Mammary epithelial cell (primary cell): ENCODE measurements at places on chromosomes 5 and 9.
A peak's percentile ranks its signal among the peaks of the same experiment; 100 is the strongest.

DNA sequence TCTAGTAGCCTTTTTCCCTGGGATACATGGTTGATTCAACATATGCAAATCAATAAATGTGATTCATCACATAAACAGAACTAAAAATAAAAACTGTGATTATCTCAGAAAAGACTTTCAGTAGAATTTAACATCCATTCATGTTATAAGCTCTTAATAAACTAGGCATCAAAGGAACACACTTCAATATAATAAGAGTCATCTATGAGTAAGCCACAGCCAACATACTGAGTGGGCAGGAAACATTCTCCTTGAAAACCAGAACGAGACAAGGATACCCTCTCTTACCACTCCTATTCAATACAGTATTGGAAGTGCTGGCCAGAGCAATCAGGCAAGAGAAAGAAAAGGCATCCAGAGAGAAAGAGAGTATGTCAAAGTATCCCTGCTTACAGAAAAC lies 239.9 kb downstream of the ATPSCKMT start:
- no peak for DNase-seq

- peak; percentile 99 for DNase-seq
Observed at GRCh38 chr9:16337322-16338029, 533.0 kb downstream of the BNC2 start.

DNA sequence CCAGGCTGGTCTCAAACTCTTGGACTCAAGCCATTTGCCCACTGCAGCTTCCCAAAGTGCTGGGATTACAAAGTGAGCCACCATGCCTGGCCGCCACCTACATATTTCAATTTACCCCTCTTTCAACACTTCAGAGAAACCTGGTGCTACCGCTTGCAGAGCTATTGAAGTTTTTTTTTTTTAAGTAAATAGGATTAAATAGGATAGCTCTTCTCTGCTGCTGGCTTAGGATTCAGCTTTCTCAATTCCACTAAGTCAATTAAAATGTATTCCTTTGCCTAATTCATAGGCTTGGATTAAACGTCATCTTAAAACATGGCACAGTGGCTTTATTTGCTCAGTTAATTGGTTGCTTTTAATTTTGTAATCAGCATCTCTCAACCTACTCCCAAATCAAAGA lies 41.0 kb downstream of the KIAA1191 start:
- no peak for DNase-seq

- DNase-seq, result no peak
Observed at GRCh38 chr5:14263113-14263512, 120.0 kb downstream of the TRIO start.

- DNase-seq, result no peak
Observed at GRCh38 chr5:6162175-6162574, 216.2 kb downstream of the MED10 start.

GRCh38 chr5:170788626-170789304 lies 5.2 kb downstream of the GABRP start:
- no peak for DNase-seq

DNA sequence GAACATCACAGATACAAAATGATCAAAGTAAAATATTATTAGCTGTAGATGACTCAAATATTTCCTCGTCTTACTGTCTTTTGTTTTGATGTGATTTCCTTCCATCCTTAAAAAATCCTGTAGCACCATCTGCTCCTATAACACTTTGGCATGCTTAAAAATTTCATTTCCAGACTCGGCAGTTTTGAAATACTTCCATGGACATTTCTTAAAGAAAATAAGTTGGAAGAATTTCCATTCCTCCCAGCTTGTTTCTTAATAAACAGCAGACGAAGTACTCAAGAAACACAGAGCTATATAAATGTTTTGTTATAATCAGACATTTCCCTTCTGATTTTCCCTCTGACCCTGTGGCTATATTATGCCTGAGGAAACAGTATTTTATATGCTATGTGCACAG lies 41.2 kb upstream of the SVEP1 start:
- DNase-seq, result no peak

DNA sequence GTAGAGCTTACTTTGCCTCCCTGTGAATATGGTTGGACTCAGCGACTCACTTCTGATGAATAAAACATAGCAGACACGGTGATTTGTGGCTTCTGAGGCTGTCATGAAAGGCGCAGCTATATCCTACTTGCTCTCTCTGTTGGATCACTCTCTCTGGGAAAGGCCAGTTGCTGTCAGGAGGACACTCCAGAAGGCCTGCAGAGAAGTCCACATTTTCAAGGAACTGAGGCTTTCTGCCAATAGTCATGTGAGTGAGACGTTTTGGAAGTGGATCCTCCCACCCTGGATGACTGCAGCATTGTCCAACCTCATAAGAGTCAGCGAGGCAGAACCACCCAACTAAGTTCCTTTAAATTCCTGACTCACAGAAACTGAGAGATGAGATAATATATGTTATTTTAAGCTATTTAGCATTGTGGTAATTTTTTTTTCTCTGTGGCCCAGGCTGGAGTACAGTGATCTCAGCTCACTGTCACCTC lies 156.0 kb upstream of the MAST4 start:
- peak; percentile 53 for DNase-seq

DNA sequence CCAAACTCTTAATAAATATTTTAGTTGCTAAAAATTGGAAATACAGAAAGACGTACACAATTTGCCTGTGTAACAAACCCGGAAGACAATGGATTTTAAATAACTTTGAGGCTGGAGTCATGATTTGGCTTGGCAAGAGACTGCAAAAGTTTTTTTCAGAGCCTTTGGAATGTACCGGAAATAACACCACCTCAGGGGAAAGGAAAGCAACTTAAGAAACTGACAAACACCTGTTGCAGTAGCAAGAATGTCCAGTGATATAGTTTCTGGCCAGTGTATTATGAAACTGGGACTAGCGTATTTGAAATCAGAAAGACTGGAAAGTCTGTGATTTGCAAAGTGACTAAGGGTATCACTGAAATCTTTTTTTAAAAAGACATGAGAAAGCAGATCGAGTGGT lies 842 bp downstream of the MUSK start:
- DNase-seq, result peak; percentile 32
